DMS79 treated with DMSO at 0.1 percent for 48 hours (cell line): ENCODE measurements at places on chromosomes 1 and 21.

DNA sequence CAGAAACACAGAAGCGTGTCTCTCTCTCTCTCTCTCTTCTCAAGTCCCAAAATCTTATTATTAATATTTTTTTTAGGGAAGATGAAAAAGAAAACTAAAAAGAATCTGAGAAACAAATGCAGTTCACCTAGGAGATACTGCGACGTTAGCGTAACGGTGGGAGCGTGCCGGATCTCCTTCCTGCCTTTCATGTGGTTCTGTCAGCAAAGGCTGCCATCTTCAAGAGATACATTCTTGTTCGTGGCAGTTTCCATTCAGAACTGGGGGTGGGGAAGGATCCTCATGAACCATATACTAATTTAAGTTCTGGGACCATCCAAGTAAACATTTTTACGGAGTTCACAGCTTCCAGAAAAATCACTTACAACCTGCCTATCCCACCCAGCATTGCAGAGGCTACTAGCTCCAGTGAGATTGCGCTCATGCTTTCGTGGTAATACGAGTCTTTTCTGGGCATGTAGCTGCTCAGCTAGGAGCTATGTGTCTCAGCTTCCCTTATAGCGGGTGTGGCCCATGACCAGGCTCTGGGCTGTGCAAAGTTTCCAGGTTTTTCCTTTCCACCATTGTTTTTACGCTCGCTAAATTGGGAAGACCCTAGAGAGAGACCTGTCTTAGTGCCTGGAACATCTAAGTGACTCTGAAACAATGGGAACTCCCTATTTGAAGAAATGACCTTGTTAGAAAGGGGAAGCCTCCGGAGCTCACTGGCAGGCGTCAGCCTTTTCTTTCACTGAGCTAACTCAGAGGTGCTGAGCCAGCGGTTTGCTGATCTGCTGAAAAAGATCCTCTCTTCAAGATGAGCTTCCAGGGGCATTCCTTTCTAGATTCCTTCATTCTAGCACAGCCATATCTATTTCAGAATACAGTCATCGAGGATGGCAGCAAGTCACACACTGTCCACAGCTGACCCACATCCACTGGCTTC lies 17.3 kb downstream of the SLAMF1 start:
- DNase-seq = no peak

- DNase-seq = no peak
Observed at GRCh38 chr1:236020359-236021219, 44.3 kb downstream of the NID1 start.

DNA sequence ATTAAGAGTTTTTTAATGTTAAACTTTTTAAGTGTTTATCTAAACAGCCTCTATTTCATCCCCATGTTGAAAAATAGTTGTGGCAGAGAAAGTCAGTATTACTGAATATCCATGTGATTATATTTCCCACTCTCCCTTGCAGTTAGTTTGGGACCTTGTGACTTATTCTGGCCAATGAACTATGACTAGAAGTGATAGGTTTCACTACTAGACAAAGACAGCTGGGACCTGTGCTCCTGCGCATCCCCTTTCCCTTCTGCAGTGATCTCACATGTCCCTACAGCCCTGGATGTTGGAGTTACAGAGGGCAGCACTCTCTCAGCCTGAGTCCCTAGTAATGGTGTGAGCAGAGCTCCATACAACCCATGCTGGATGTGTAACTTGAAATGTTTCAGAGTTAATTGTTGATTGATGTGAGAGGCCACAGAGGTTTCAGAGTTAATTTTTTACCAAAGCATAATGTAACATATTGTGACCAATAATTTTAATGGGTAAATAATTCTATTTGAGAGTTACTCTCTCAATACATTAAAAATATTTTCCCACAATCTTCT lies 18.7 kb upstream of the SAMD13 start:
- DNase-seq = no peak

DNA sequence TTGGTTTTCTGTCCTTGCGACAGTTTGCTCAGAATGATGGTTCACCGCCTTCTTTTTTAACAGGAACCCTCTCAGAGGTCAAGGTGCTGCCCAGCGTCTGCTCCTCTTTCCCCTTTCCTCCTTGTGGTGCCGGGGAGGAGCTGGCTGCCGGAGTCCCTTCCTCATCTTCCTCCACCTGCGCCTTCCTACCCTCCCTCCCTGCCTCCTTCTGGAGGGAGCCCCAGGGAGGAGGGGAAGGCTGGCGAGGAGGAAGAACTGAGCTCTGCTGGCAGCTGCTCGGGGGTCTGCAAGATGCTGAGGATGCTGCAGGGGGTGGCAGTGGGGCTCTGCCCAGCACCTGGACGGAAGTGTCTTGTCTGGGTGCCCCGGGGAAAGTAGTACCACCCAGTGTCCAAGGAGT lies 31.2 kb downstream of the BACE2 start:
- no peak for DNase-seq

GRCh38 chr1:92244376-92244775 lies 26.7 kb downstream of the C1orf146 start:
- DNase-seq = no peak

GRCh38 chr1:214934045-214934444 lies 148.5 kb upstream of the KCNK2 start:
- no peak for DNase-seq

DNA sequence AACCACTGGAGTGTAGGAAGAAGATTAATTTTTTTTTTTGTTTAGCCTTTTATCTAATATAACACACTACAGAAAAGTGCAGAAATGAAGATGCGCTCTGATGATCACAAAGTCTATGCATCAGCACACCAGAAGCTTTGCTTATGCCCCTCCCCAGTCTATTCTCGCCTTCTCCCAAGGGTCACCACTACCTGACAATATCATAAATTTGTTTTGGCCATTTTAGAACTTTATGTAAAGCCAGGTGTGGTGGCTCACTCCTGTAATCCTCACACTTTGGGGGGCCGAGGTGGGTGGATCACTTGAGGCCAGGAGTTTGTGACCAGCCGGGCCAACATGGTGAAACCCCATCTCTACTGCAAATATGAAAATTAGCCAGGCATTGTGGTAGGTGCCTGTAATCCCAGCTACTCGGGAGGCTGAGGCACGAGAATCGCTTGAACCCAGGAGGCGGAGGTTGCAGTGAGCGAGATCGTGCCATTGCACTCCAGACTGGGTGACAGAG lies 231.3 kb downstream of the FOXD2 start:
- DNase-seq = no peak

DNA sequence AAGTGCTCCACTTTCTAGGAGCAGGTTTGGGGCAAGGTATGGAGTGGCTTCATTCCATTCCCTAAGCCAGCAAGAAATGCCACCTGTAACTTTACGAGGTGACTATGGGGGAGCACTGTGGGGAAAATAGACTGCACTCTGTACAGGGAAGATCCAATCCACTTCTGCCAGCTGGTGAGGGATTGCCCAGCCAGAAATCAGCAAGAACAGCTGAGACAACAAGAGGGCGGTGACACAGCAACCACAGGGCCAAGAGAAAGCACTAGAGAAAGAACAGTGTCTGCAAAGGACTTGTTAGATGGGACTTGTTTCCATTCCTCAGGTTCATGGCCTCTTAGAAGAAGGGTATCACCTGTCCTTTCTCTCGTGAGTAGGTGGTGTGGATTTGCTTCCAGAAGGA lies 19.6 kb downstream of the CAPN8 start:
- no peak for DNase-seq

- no peak for DNase-seq
Observed at GRCh38 chr1:162275622-162276175, 101.0 kb downstream of the SPATA46 start.

DNA sequence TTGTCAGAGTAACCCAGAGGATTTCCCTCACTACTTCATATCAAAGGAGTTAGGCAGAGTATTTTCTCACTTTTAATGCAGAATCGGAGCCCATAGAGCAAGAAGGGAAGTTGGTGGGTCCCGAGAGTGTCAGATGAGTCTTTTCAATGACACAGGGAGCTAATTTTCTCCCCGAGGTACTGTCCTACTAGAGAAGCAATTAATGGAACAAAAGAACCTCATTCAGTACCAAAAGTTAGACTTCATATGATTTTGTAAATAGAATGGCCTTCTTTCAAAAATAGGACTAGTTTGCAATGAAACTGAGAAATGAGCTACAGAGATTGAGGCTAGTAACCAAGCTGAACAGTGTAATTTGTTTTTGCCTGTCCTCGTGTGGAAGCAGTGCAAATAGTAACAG lies 3.9 kb downstream of the NCAM2 start:
- no peak for DNase-seq

DNA sequence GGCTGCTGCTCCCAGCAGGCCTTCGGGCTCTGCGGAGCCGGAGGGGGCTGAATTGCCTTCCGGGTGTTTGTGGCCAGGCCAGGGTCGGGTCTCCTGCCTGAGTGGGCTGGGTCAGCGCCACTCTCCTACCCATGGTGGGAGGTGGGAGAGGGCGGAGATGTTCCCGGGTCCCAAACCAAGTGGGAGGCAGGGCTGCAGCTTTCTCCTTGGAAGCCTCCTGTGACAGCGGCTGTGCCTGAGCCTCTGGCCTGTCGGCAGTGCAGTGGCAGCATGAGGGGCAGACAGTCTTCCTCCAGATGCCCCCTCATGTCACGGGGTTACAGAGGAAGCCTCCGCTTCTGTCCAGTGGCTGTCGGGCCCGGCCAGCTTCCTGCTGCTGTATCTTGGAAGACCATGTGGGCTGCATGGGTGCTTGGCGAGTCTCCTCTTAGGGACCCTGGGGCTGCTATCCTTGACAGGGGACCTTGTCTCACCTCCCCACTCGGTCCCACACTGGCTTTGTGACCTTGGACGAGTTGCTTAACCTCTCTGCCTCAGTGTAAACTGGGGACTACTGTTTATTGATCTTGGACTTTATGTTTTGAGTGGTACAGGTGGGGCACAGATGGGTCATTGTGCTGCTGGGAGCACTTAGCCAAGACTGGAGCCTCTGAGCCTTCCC lies 4.3 kb downstream of the SKI start:
- DNase-seq = no peak

- DNase-seq = no peak
Observed at GRCh38 chr1:90201467-90202358, 206.8 kb downstream of the ZNF326 start.

DNA sequence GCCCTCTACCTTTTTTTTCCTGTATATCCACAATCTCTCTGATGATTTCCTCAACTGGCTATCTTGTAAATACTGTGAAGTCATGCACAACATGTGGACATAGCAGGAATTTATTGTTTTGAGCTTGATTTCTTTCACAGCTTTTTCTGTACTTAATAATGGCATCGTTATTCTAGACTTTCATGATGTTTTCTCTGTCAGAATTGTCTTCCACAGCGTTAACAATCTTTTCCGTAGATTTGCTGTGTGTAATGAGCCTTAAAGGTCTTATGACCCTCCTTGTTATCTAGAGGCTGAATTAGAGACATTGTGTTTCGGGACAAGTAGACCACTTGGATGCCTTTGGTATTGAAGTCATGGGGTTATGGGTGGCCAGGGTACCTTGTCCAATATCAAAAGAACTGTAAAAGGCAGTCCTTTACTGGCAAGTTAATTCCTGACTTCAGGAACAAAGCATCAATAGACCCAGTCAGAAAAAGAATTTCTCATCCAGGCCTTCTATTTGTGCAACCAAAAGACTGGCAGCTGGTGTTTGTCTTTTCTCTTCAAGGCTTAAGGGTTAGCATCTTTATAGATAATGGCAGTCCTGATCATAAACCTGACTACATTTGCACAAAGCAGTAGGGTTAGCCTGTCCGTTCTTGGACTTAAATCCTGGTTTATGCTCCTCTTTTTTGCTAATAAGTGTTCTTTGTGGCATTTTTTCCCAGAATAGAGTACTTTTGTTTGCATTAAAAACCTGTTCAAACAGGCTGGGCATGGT lies 30.1 kb upstream of the CHAF1B start:
- no peak for DNase-seq

GRCh38 chr1:229495782-229496181 lies 12.4 kb downstream of the NUP133 start:
- no peak for DNase-seq

DNA sequence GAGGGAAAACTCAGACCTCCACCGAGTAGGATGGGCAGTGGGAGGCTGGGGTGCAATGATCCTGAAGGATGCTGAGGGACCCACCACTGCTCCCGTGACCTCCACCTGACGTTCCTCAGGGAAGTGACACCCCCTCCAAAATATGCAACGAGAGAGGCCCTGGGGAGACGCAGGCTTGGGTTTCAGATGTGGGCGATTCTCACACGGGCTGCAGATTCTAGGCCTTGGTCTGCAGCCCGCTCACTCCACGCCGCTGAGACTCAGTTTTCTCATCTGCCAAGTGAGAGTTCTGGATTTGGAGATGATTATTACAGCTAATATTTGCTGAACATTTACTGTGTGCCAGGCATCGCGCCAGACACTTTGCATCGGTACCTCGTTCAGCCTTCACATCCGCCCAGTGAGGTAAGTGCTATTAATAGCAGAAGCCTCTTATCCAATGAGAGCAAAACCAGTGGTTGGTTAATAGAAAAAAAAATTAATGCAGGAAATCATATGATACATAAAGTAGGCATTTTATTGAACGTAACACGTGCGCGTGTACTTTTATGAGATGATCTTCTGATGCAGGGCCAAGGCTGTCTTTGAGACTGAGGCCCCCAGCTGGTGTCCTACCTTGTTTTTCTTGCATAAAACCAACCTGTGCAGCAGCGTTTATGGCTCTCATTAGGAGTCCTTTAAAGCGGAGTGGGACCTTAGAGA lies 102.0 kb upstream of the RUNX3 start:
- DNase-seq = peak; percentile 97

GRCh38 chr1:61644303-61644702 lies 80.6 kb downstream of the TM2D1 start:
- no peak for DNase-seq

GRCh38 chr1:115251856-115252255 lies 86.2 kb downstream of the NGF start:
- DNase-seq = no peak

DNA sequence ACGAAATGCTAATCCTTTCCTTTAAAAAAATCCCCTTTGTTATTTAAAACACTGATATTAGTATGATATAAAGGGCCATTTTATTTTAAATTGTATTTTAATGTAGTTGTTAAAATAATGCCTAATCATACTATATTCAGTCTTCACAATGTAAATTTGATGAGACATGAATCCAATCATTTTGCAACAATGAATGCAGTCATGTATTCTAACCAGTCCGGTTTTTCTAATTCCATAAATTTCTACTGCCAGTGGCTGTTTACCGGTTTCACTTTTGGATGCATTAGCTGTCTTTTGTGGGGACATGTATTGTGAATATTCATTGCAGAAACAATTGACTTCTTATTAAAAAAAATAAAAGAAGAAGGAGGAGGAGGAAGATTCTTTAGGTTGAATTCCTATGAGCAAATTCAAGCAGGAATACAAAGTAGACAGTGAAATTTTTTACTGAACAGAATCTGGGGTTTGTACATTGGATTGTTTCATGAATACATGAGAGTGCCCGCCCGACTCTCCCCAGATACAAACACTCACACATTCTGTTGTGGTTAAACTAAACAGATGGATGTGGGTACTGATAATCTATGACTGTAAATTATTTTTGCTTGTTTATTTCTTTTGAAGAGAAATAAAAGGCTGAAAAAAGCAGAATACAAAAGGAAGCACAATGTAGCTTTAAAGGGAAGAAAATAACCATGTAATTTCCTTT lies 624.8 kb upstream of the PTBP2 start:
- DNase-seq = peak; percentile 21

- DNase-seq = peak; percentile 21
Observed at GRCh38 chr1:175154629-175155472, 37.7 kb downstream of the KIAA0040 start.
